ENCODE measurements at places on chromosomes 13 and 19.

- DNase-seq: peak; percentile 15
Observed at GRCh38 chr19:4456843-4457653, 546 bp downstream of the UBXN6 start.

- DNase-seq: no peak
Observed at GRCh38 chr19:28497137-28497536, 715.8 kb downstream of the UQCRFS1 start.

DNA sequence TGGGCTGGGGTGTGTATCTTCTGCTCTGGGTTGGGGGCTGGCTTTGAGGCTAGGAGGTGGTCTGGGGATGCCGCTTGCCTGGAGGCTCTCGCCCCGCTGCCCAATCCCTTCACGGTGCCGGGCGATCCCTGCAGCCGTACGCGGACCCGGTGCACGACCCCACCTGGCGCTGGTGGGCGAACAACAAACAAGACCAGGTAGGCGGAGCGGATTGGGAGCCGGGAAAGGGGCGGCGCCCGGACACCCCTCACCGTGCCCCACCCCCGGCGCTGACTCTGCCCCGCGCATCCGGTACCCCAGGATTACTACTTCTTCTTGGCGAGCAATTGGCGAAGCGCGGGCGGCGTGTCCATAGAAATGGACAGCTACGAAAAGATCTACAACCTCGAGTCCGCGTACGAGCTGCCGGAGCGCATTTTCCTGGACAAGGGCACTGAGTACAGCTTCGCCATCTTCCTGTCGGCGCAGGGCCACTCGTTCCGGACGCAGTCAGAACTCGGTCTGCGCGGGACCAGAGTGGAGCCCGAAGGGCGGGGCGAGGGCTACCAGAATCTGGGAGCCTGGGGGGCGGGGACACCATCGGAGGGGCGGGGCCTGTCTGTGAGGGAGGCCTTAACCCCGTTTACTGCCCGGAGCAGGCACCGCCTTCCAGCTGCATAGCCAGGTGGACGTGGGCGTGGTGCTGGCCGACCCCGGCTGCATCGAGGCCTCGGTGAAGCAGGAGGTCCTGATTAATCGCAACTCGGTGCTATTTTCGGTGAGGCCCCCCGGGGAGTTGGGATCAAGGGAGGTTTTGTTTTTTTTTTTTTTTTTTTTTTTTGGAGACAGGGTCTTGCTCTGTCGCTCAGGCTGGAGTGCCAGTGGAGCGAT is 12.1 kb upstream of the PSMD8 start:
- peak; percentile 33 for DNase-seq

- no peak for DNase-seq
Observed at GRCh38 chr19:54928299-54928698, 19.0 kb downstream of the NLRP7 start.

DNA sequence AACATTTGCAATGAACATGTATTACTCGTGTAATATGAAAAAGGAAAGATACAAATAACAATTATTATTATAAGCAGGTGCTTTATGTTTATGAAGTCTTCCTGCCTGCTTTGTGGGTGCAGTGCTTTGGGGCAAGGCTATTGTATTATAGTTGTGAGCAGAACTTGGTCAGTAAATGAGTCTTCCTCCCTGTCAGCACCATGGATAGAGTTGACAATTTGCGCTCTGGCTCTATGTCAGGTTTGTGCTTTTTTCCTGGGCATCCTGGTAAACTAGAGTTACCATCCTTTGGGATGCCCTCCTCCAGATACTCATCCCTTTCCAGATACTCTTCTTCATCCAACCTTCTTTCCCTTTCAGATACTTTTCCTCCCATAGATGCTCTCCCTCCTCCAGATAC is 19.6 kb downstream of the ERICH6B start:
- DNase-seq: no peak

DNA sequence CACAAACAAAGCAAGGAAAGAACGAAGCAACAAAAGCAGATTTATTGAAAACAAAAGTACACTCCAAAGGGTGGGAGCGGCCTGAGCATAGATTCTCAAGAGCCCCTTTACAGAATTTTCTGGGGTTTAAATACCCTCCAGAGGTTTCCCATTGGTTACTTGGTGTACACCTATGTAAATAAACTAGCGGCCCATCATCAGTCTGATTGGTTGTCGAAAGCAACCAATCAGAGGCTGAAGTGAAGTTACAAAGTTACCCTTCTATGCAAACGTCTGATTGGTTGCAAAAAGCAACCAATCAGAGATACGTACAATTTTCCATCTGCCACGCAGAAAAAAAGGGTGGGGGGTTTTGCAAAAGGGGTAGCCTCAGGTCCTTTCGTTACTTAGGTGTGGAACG is 96.3 kb upstream of the UBAC2 start:
- DNase-seq: no peak
